Cardiac muscle cell (in vitro differentiated cells and primary cell): ENCODE measurements at places on chromosomes 2 and 18.

DNA sequence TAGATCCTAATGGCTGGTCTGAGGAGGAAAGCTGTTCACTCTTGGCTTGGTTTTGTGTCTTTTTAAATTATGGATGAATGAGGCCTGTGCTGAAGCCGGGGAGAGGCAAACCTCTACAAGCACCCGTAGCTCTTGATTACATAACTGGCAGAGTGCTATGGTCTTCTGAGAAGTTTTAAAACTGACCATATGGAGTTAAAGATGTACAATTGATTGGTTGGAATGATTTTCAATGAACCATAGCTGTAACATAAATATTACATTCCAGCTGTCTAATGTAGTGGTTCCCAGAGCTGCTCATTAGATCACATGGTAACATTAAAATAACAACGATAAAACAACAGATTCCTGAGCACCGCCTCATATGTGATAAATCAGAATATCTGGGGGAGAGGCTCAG, 71.1 kb upstream of the MAP4K3 start:
- DNase-seq, result no peak

DNA sequence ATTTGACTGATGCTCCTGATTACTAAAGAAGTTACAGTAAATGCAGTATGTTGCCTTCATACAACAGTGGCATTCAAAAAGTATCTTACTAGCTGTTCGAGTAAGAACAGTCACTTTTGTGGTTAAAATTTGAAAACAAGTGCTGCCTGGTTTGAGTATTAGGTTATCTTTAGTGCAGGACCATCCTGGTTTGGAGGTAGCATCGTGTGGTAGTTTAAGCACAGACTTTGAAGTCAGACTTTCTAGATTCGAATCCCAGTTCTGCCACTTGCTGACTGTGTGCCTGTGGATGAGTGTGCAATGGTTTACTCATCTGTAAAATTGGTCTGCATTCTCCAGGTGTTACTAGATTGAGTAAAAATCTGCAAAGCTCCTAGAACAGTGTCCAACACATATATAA, 96.8 kb downstream of the SGPP2 start:
- DNase-seq, result no peak

- no peak for DNase-seq
Measured at GRCh38 chr2:25371253-25372241, 29.8 kb upstream of the DNMT3A start.

GRCh38 chr2:49028101-49028500, 126.2 kb downstream of the FSHR start:
- DNase-seq, result no peak

- DNase-seq, result no peak
Measured at GRCh38 chr2:13504808-13505207, 788.1 kb downstream of the TRIB2 start.

- no peak for DNase-seq
Measured at GRCh38 chr18:49072940-49073339, 122.2 kb upstream of the SMAD7 start.

- DNase-seq, result no peak
Measured at GRCh38 chr2:168338292-168338691, 90.9 kb upstream of the STK39 start.

DNA sequence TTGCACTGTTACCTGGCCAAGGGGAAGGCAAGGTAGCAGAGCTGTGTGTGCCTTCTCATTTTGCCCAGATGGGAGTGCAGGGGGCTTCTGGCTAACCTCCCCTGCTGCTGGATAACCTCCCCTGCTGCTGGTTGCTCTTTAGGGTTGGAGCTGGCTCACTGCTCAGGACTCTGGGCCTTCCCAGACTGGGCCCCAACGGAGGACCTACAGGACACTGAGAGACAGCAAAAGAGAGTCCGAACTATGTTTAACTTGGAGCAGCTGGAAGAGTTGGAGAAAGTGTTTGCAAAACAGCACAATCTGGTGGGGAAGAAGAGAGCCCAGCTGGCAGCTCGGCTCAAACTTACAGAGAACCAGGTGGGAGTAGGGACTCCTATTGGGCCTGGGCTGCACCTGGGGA, 5.8 kb upstream of the SMYD5 start:
- no peak for DNase-seq

DNA sequence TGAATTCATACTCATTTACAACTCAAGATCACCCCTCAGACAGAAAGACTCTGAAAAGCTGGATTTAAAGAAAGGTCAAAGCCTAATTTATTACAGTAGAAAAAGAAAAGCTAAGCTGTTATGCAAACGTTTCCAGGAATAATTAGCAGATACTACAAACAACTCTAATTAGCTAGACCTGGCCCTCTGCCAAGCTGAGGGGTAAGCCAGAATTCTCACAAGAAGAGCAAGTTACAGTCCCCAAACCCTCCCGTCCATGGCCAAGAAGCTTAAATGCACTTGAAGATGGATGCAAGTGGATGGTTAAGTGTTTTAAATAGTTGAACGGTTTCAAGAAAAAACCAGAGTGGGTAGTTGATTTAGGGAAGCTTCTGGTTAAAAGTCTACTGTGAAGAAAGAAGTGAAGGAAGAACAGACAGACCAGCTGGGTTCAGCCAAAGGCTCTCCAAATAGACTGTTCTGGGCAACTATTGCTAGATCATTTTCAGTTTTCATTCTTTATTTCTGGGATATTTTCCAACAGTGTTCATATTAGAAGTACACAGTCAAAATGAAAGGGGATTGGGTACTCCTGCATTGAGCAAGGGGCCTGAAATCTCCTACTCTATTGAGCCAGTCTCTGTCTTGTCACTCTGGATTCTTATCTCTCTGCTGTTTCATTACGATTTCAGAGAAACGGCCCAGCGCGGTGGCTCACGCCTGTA, 4.8 kb downstream of the LMAN2L start:
- no peak for DNase-seq

DNA sequence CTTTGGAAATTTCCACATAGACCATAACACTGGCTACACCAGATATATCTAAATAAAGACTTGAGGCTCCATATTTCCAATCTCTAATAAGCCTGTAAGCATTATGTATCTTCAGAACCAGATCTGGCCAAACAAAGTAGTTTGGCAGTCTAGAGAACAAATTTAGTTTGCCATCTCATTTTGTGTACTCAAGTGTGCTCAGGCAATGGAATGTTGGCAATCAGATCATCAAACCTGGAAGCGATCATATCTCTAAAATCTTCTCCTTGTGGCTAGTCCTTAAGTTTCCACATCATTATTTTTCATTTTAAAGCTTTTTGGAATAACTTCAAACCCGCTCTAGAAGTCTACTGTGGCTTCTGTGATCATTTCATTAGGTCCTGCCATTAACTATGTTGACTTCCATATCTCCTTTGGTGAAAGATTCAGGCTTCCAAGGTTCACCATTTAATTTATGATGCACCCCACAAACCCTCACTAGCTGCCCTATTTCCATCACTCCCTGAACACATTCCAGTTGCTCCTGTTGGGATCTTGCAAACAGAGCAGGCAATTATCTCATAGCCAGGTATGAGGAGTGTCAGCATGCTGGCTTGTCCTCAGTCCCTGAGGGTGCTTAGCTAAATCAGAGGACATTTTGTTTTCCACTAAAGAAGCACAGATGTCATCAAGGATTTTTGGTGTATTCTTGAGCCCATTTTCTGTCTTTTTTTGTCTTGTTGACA, 46.2 kb downstream of the WDR75 start:
- DNase-seq, result no peak

- peak; percentile 11 for DNase-seq
Measured at GRCh38 chr2:7860693-7861092, 821.2 kb upstream of the ID2 start.

DNA sequence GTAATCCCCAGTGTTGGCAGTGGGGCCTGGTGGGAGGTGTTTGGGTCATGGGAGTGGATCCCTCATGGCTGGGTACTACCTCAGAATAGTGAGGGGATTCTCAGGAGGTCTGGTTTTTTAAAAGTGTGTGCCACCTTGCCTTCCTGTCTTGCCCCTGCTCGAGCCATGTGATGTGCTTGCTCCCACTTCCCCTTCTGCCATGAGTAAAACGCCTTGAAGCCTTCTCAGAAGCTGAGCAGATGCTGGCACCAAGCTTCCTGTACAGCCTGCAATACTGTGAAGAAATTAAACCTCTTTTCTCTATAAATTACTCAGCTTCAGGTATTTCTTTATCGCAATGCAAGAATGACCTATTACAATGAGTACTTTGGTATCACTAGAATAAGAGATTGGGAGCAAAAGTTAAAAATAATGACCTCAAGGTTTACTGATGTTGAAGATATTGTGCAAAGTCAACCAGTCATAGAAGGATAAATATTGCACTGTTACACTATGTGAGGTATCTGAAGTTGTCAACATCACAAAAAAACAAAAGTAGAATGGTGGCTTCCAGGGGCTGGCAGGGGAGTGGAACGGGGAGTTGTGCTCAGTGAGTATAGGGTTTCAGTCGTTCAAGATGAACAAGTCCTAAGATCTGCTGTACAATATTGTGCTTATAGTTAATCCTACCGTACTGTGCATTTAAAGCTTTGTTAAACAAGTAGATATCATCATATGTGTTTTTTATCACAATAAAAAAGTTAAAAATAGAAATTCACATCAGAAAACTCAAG, 938.3 kb upstream of the CNTNAP5 start:
- DNase-seq, result no peak

DNA sequence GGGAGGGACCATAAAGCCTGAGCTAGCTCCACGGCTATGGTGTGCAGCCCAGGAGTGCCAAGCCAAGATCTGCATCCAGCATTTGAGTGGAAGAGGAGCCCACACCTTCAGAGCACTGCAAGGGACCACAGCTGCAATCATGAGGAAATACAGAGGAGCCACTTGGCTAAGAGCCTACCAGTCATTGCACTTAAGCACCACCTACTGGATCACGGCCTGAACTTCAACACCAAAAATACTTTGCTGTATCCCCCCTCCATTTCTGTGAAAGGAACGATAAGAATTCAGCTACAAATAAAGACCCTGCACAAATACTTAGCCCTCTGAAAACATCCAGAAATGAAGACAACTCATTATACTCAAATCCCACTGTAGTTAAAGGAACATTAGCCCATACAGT, 545.3 kb downstream of the TSN start:
- DNase-seq, result no peak

- no peak for DNase-seq
Measured at GRCh38 chr18:59671551-59671950, 25.7 kb downstream of the CCBE1 start.

GRCh38 chr18:79603321-79604204, 76.0 kb upstream of the CTDP1 start:
- no peak for DNase-seq
